ENCODE measurements at places on chromosomes 7 and 10. TPM values are rescaled to one million over a fixed set of nuclear protein-coding genes. Genes with fewer than 3 reads are reported as not detected.

DNA sequence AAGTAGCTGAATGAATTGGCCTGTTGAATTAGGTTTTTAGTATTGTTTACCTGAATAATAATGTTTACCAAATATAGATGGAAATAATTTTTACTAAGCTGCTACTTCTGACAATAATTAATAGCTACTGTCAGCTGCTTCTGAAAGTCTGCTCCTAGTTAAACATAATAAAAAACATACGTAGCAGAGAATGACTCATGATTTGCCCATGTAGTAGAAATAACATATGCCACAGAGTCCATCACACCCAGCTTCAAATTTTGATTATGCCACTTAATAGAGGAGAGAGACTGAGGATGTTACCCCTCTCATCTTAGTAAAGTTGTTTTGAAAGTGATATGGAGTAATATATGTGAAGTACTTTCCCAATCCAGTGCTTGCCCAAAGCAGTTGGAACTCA, 57.6 kb upstream of the MDFIC start:
- DNase-seq: peak; percentile 43

- DNase-seq: peak; percentile 46
Observed at GRCh38 chr7:158856883-158857668, 718 bp downstream of the DYNC2I1 start.

DNA sequence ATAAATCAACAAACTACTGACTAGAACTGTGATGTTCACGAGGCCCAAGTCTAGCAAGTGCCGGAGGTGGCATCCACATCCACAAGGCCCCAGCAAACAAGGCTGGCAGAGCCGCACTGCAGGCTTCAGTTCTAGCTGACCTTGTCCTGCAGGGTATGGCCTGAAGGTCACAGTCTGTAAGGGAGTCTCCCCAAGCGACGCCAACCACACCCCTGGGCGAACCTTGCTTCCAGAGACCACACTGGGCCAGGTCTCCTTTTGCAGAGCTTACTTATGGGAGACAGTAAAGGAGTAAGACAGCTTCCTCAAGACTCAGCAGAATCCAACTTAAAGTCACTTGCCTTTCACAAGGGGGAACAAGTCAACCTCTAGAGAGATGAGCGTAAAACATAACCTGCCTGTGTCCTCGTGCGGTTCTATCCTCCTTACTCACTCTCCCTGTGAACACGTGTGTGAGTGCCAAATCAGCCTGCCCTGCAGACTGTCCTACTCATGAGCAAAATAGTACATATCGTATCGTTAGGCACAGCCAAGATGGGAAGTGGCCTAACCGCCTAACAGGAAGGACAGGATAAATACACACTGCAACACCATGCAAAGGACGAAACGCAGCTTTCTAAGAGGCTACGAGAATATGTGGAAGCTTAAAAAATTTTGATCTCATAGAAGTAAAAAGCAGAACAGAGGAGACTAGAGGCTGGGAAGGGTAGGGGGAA, 22.7 kb downstream of the FAM53B start:
- DNase-seq: no peak

DNA sequence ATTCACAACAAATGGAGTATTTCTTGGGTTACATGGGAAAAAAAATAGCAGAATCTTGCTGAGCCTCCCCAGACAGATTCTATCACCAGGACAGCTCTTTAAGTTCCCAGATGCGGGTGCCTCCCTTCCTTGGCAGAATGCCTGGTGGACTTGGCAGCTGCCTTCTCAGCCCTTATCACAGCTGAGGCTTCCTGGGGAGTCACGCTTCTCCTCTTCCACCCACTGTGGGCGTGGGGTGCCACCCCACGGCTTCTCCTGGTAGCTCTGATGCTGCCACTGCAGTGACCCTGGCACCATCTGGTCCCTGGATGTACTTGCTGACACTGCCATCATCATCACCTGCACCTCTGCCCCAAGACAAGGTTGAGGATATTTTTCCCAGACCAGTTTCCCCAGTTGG, 16.2 kb upstream of the NME8 start:
- DNase-seq: peak; percentile 7

DNA sequence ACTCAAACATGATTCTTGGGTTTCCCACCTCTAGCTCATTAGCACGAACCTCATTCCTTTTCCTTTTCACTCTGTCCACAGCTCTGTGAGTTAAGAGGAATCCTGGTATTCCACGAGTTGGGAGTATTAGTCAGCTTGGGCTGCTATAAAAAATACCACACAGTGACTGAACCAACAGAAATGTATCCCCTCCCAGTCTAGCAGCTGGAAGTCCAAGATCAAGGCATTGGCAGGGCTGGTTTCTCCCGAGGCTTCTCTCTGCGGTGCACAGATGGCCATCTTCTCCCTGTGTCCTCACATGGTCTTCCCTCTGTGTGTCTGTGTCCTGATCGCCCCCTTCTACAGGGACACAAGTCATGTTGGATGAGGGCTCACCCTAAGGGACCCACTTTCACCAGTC, 261.6 kb downstream of the TNS3 start:
- no peak for DNase-seq

GRCh38 chr7:76515999-76516443, 5.7 kb downstream of the UPK3B start:
- no peak for DNase-seq

The THSD7A gene
- not detected for total RNA-seq

The INHBA gene
- total RNA-seq: not detected
